Stimulated activated CD4-positive, alpha-beta T cell treated with anti-CD3 and anti-CD28 coated beads, Interleukin-1b, Interleukin-23, amount 100 ng/mL, for 1 hour (primary cell): ENCODE measurements at places on chromosomes 3 and 15.

GRCh38 chr3:184806567-184807271, 5.2 kb upstream of the VPS8 start:
- DNase-seq, result no peak

- DNase-seq, result no peak
Observed at GRCh38 chr3:131883086-131883485, 151.7 kb downstream of the CPNE4 start.

- DNase-seq, result no peak
Observed at GRCh38 chr3:31105438-31106077, 211.1 kb upstream of the GADL1 start.

GRCh38 chr3:49422379-49423248, at the start of gene AMT:
AMT (minus strand) TSS chr3:49422473; CDS start chr3:49422450, 23 bp downstream.
- no peak for DNase-seq

DNA sequence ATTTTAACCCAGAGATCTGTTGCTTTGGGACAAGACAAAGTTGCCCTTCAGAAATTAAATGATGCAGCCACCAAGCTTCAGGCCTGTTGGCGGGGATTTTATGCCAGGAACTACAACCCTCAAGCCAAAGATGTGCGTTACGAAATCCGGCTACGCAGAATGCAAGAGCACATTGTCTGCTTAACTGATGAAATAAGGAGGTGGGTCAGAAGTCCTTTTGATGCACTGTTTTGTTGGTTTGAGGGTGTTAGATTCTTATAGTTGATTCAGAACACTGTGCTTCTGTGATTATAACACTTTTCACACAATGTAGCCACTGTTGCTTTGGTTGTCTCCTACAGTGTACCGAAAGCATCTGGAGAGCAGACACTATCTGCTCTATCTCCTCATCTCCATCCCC, 20.8 kb upstream of the NXPE3 start:
- DNase-seq, result no peak
